Astrocyte of the hippocampus (primary cell): ENCODE measurements at places on chromosomes 7 and 10.
A peak's percentile ranks its signal among the peaks of the same experiment; 100 is the strongest.

GRCh38 chr7:79464051-79464450 lies 10.6 kb upstream of the MAGI2 start:
- no peak for DNase-seq

- DNase-seq = no peak
Measured at GRCh38 chr10:17443707-17444387, 10.5 kb downstream of the ST8SIA6 start.

DNA sequence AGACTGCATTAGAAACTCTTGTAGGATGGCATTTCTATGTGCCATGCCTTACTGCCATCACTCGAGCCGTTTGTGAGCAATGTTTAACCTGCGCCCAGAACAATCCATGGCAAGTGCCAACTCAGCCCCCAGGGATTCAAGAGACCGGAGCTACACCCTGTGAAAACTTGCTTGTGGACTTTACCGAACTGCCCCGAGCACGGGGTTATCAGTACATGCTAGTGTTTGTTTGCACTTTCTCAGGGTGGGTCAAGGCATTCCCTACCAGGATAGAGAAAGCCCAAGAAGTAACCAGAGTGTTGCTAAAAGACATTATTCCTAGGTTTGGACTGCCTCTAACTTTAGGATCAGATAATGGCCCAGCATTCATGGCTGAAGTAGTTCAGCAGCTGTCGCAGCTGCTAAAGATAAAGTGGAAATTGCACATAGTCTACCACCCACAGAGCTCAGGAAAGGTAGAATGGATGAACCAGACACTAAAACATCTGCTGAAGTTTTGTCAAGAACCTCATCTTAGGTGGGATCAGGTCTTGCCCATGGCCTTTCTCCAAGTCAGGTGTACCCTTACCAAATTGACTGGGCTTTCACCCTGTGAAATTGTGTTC lies 8.9 kb upstream of the CYREN start:
- DNase-seq = no peak

DNA sequence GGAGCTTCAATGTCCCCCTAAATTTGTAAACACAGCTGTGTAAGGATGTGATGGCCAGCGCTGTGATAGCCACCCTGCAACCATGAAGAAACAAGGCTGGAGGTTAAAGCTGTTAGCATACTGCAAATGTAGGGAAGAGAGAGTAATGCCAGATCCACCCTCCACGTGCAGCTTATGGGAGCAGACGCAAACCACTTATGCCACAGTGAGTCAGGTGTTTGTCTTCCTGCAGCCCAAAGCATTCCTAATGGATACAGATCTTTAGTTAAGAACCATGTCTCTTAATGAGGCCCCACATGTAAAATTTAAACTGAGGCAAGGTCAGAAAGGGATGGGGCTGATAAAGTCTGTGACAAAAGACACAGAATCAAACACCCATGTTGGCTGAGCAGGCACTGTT lies 13.6 kb upstream of the MYL7 start:
- peak; percentile 16 for DNase-seq

DNA sequence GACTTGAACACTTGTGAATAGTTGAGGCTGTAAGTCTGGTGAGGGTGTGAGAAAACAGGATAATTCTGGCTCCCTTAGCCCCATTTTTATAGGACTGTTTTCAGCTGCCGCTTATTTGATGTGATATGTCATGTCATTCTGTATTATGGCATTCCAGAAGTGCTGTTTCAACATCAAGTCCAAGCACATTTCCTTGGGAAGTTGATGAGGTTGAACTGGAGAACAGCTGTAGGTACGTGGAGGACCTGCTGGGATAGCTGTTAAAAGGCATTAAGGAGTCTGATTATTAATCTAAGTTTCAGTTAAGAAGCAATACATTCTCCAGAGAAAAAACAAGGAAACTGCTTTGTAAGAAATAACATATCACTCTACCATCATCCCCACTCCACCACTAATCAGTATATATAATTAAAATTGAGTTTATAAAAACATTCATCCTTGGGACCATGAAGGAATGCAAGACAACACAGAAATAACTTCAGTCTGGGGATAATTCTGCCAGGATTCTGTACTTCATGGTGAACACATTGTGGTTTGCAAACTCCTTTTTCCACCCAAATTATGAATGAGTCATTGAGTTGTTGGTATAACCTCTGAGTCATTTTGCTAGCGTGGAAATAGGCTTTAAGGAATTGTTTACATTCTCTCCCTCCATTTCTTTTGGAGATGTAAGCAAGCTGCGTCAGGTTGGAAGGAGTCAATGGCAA lies 39.9 kb upstream of the TMEM229A start:
- DNase-seq = peak; percentile 84

- peak; percentile 62 for DNase-seq
Measured at GRCh38 chr7:46754140-46754720, 827.7 kb downstream of the TNS3 start.

DNA sequence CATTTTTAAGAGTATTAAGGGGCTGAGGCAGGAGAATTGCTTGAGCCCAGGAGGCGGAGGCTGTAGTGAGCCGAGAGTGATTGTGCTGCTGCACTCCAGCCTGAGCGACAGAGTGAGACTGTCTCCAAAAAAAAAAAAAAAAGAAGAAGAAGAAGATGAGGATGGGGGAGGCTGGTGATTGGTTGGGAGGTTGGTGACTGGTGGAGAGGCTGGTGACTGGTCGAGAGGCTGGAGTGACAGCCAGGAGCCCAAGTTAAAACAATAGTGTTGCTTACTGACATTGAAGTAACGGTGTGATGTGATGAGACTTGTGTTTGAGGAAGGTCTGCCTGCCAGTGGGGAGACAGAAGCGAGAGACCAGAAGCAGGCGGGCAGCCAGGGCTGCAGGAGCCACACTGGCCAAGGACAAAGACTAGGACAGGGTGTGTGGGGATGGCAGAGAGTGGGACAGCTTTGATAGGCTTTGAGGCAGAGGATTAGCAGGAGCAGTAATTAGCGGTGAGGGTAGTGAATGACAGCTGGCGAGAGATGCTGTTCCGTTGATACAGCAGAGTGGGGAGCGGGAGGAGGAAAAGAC lies 4.9 kb downstream of the SRRT start:
- peak; percentile 33 for DNase-seq

DNA sequence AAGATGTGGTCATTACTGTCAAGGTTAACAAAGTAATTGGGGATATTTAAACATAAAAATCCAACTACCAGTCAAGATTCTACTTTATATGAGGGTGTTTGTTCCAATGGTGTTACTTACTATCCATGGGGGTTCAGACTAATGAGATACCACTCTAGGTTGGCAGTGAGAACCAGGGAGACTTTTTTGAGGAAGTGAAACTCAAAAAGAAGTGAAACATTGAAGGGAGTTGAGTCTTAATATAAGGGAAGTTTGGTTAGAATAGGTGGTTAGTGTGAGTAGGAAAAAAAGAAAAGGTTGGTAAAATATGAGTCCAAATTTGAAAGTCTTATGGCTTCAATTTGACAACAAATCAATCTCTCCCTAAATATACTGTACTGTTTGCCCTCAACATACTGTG lies 123.6 kb upstream of the ANK3 start:
- DNase-seq = no peak

DNA sequence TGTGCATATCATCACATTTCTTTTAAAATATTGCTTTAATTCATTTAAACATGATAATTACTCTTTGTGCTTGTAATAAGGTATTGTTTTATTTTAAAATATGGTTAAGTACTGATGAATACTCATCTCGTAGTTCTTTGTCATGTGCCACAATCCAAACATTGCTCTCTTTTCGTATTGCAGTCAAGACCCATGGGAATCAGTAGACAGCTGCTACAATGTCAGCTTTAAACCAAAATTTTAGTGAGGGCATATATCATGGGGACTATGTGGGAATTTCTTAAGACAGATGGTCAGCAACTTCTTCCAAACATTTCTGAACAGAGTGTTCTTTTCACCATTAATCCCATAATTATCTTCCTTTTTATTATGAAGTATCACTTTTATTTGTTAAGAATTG lies 77.2 kb upstream of the FZD1 start:
- no peak for DNase-seq

DNA sequence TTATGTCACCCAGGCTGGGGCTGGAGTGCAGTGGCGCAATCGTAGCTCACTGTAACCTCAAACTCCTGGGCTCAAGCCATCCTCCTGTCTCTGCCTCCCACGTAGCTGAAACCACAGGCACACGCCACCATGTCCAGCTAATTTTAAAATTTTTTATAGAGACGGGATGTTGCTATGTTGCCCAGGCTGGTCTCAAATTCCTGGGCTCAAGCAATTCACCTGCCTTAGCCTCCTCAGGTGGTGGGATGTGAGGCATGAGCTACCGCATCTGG lies 123.2 kb upstream of the PARD3 start:
- DNase-seq = peak; percentile 35

DNA sequence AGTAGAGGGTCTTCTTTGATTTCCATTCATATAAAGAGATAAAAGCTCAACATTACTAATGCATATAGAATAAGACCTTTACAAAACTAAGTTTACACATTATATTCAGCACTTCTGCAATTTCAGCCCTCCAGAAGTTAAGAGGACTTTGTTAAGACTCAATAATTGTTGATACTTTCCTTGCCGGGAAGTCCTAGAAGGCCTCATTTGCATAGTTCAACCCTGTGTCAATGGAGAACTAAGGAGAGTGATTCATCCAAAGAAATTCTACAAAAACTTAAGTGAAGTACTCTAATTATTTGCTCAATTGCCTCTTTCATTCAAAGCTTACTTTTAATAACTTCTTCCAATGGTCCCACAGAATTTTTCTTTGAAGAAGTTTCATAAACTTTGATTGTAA lies 1060.3 kb upstream of the CELF2 start:
- peak; percentile 84 for DNase-seq

GRCh38 chr10:101693651-101693977 lies 1.4 kb downstream of the FBXW4 start:
- peak; percentile 65 for DNase-seq
